ENCODE measurements at places on chromosomes 12 and 14. TPM values are rescaled to one million over a fixed set of nuclear protein-coding genes. Genes with fewer than 3 reads are reported as not detected.

SLC25A47 gene
- not detected for total RNA-seq

SLC4A8 gene
- 9.0 TPM for total RNA-seq

KRT77 gene
- not detected for total RNA-seq

REP15 gene
- total RNA-seq: 1.3 TPM

AICDA gene
- not detected for total RNA-seq

SPX gene
- total RNA-seq: under 0.01 TPM

FAM181A gene
- not detected for total RNA-seq

LRRK2 gene
- 1.3 TPM for total RNA-seq

KIF26A gene
- total RNA-seq: under 0.01 TPM

GALNT9 gene
- total RNA-seq: not detected

CPNE6 gene
- total RNA-seq: not detected

RPL36AL gene
- total RNA-seq: 175 TPM

MFAP5 gene
- total RNA-seq: 4.8 TPM

SNX6 gene
- 233 TPM for total RNA-seq

REM2 gene
- total RNA-seq: under 0.01 TPM

Measured in fibroblast of villous mesenchyme (primary cell).